ENCODE measurements at places on chromosomes 6 and 20.

DNA sequence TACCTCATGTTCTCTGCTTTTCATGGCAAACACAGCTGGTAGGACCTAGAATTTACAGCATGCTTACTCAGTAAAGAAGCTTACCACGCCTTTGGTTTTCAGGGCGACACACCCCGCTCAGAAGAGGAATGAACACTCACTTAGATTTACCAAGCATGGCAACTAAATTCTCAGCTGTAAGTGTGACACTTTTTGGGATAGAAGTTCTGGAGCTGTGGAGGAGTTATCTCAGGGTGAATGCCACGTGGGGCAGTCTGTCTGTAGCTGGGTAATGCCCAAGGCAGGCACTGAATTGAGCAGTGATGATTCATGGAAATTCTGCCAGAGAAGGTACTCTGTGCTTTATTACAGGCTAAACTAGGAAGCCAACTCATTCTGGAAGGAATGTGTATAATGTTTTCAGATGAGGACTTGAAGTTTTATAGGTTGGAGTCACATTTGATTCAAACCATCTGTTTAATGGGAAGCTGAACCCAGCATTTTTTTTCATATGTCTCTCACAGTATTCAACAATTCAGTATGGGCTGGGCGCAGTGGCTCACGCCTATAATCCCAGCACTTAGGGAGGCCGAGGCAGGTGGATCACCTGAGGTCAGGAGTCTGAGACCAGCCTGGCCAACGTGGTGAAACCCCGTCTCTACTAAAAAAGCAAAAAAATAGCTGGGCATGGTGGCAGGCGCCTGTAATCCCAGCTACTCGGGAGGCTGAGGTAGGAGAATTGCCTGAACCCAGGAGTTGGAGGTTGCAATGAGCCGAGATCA is 3.5 kb upstream of the PRIM2 start:
- no peak for DNase-seq

- DNase-seq = no peak
These were observed 230.5 kb upstream of the RIN2 start for GRCh38 chr20:19527509-19527908.

DNA sequence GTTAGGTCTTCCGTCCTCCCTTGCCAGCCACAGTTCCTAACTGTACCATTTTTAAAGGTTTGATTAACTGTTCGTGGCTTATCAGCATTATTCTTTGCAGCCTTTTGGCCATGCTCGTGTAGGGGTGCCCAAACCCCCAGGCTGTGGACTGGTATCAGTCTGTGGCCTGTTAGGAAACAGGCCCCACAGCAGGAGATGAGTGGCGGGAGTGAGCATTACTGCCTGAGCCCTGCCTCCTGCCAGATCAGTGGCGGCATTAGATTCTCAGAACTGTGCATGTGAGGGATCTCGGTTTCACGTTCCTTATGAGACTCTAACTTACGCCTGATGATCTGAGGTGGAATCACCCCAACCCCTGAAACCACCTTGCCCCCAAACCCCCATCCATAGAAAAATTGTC is 79.3 kb downstream of the TBC1D7 start:
- no peak for DNase-seq

DNA sequence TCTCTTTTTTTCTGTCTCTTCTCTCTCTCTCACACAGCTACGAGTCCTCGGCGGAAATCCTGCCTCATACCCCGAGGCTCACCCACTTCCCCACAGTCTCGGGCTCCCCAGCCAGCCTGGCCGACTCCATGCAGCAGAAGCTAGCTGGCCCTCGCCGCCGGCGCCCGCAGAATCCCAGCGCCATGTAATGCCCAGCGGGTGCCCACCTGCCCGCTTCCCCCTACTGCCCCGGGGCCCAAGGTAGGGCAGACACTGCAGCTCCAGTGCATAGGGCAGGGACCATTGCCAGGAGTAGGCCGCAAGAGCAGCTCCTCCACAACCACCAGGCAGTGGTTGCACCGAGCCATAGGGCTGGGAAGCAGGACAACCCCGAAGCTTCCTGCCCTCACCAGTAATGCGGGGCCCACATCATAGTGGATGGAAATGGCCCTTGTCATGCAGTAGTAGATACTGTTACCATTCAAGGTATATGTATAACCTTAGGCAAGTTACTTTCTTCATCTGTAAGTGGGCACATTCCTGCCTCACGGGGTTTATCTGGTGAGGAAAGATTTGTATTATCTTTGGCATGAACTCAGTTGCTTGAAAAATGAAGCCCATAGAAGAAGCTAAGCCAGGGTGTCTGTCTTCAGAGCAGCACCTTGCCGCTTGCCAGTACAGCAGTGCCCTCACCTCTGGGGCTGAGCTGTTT is 36.9 kb upstream of the ID1 start:
- DNase-seq = no peak

- DNase-seq = no peak
These were observed 13.0 kb downstream of the ATRN start for GRCh38 chr20:3483784-3484183.

DNA sequence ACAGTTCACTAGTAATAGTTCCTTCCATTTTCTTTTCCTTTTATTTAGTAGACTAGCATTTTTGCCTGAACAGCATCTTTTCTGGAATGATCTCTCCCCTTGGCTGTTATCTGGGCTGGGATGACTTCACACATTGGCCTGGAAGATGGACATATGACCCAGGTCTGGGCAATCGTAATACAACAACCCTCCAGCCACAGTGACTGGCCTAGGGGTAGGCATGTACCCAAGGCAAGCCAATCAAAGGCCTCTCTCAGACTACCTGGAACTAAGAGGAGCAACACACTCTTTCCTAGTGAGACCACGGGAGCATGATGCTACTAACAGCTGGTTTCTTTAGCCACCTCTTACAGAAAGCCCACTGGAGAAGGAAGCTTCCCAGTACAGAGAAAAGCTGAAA is 252.2 kb downstream of the GMPR start:
- DNase-seq = no peak
